NCI-H69 (cell line): ENCODE measurements at places on chromosomes 5 and 9.

- DNase-seq = no peak
These were observed 966.0 kb upstream of the ACO1 start for GRCh38 chr9:31418419-31418818.

DNA sequence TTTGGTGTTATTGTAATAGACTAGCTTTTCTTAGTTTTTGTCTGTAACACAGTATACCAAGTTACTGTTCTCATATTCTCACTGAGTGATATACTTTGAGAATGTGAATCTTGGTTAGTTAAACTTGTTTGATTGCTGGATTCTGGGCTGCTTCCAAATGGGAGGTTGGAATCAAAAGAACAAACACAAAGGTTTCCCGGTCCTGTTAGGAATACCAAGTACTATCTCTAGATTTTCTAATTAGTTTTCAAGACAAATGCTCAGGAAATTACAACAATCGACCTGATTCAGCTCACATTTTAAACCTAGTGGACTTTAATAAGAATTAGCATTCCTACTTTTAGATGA, 244.3 kb downstream of the CSNK1G3 start:
- no peak for DNase-seq

DNA sequence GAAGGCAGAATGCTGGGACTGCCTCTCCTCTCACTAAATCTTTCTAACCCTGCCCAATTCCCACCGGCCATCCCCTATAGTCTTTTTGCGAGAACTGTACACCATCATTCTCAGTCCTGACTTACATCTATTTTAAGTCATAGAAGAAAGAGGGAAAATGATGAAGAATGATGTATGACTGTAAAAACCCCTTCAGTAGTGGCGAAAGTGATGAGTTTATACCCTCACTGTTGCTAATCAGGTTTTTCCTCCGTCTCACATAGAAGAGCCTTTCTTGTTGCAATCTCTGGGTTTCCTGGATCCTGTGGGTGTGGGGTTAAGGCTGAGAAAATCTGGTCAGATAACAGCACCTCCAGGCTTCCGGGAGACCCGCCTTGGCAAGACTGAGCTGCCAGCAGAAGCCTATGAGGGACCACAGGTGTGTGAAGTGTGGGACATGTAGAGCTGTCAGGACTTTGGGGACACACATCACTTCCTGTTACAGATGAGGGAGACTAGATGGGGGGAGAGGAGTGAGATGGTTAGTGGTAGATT, 147.1 kb upstream of the SLC12A2 start:
- no peak for DNase-seq

- no peak for DNase-seq
These were observed 49.7 kb downstream of the AHRR start for GRCh38 chr5:370959-371810.

- DNase-seq = peak; percentile 81
These were observed 280.1 kb downstream of the CDH10 start for GRCh38 chr5:24364711-24365110.

- DNase-seq = no peak
These were observed 15.9 kb downstream of the FLT4 start for GRCh38 chr5:180633283-180634177.

GRCh38 chr5:76548525-76549229, 74.5 kb downstream of the F2RL2 start:
- peak; percentile 31 for DNase-seq

GRCh38 chr5:8289779-8290178, 420.8 kb downstream of the MTRR start:
- DNase-seq = no peak

DNA sequence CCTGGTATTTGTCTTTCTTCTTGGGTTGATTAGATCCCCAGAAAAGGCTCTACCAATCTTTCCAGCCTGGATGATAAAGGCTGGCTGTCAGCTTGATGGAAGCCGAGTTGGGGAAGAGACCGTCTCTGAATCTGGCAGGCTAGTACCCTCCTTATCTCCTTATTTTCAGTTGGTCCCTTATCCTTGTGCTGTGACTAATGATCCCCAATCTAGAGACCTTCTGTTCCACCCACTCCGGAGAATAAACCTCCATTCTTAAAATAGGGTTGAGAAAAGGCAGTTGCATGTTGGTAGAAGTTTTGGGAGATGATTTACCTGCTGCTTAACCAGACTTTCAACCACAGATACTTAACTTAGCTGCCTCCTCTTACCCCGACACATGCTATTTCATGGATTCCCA, 52.3 kb downstream of the PRKACG start:
- no peak for DNase-seq

DNA sequence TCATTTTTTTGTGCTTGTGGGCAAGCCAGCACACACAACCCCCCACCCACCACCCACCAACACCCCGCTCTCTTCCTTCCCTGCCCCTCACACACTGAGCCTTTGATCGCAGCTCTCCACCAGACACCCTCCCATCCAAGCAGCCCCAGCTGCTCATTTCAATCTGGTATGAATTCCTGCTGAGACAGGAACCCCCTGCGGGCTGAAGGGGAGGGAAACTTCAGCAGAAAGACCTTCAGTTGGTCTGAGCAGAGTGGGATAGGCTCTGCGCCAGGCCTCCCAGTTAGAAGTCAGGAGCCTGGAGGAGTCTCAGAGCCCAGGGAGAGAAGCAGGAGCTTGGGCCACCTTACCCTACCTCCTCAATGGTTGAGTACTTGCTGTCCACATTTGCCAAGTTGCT, 7.2 kb downstream of the PCDHGC5 start:
- peak; percentile 80 for DNase-seq

DNA sequence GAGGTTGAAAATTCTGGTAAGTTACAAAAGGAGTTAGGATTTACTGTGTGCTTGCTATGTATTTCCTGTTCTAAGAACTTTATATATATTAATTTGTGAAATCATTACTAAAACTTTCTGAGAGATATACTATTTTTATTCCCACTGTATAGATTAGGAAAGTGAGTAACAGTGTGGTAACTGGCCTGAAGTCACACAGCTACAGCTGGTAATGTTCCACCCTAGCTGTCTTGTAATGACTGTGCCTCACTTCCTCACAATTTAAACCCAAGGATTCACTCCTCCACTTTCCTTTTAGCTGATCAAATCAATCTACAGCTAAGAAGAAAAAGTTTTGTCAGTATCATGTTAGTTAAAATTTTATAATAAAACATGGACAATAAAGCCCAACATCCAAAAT, 278.8 kb downstream of the GAS1 start:
- no peak for DNase-seq

- no peak for DNase-seq
These were observed 8.0 kb downstream of the SPAAR start for GRCh38 chr9:35917261-35917660.

DNA sequence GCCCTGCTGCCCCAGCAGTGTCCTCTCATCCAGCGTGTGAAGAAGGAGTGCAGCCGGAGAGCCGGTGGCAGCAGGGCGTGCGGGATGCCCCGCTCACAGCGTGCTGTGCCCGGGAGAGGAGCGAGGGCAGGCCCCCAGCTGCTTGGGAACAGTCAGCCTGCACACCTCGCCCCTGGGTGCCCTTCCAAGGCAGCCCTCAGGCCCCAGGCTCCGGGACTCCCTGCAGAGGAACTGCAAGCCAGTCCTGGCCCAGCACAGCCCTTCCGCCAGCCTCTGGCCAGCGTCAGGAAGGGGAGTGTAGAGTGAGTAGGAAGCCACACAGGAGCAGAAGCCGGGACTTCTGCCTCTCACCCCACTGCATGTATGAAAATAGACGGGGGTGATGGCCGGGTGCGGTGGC, 43.5 kb downstream of the ADAMTS2 start:
- no peak for DNase-seq

DNA sequence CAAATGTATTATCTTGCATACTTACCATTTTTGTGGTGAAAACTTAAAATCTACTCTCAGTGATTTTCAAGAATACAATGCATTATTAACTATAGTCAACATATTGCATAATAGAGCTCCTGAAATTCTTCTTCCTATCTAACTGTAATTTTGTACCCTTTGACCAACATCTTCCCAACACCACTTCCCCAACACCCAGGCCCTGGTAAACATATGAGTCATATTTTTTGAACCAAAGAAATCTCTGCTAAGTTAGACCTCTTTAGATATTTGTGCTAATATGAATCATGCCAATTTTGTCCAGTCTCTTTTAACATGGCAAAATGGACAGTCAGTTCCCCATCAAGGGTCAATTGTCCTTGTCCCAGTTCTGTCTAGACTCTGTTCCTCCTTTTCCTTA, 18.5 kb upstream of the RGS7BP start:
- no peak for DNase-seq
